Inflammatory macrophage treated with lipopolysaccharide for 1 hour (primary cell): ENCODE measurements at places on chromosomes 6 and 20.

GRCh38 chr6:5729813-5730517, 276.8 kb downstream of the NRN1 start:
- no peak for DNase-seq

GRCh38 chr6:65786815-65787214, 79.8 kb upstream of the EYS start:
- DNase-seq: no peak

DNA sequence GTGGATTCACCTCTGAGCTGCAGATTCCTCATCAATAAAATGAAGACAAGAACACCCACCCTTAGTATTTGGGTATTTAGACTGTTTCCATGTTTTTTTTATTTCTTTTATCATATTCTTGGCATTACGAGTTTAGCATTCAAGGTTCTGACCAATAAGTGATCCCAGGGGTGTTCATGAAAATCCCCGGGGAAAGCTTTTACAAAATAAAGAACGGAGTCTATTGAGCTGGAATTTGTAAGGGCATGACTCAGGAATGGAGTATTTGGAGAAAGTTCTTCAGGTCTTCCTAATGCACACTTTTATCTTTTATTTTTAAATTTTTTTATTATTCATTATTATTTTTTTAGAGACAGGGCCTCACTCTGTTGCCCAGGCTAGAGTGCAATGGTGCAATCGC, 19.4 kb upstream of the TOX2 start:
- no peak for DNase-seq

- no peak for DNase-seq
Measured at GRCh38 chr6:111624401-111625098, 18.9 kb upstream of the TRAF3IP2 start.

- DNase-seq: no peak
Measured at GRCh38 chr6:73558624-73559398, 38.0 kb upstream of the EEF1A1 start.

GRCh38 chr6:93272211-93272610, 147.1 kb downstream of the EPHA7 start:
- no peak for DNase-seq

- no peak for DNase-seq
Measured at GRCh38 chr20:2295886-2296515, at the start of gene TGM3. Gene TGM3 (plus strand): TSS chr20:2296001. CDS start chr20:2296064, 63 bp downstream.

GRCh38 chr6:44663860-44664634, 276.5 kb downstream of the CDC5L start:
- DNase-seq: no peak

- peak; percentile 49 for DNase-seq
Measured at GRCh38 chr6:52667572-52667971, 3.3 kb upstream of the TMEM14A start.

DNA sequence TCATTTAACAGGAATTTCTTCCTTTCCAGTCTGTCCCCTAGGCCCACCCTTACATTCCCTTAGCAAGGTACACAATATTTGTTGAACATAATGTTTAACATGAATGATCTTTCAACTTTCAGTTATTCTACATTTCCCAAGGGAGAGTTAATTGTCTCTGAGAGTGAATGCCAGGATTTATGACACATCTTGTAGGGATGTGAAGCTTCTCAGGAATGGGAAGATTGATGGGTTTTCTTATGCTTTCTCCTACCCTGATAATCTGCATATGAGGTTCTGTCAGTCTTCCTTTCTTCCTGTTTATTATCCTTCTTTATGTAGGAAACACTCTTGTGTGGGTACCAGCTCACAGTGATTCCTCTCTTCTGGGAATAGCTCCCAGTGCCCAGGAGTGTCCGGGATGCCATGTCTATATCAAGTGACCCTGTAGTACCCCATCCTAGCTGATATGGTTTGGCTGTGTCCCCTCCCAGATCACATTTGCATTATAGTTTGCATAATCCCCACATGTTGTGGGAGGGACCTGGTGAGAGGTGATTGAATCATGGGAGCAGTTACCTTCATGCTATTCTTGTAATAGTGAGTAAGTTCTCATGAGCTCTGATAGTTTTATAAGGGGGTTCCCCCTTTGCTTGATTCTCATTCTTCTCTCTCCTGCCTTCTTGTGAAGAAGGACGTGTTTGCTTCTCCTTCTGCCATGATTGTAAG, 7.1 kb upstream of the FYN start:
- no peak for DNase-seq

GRCh38 chr6:107509506-107509905, 19.6 kb downstream of the SOBP start:
- no peak for DNase-seq

- DNase-seq: peak; percentile 44
Measured at GRCh38 chr6:11535801-11536230, 1.7 kb upstream of the TMEM170B start.

DNA sequence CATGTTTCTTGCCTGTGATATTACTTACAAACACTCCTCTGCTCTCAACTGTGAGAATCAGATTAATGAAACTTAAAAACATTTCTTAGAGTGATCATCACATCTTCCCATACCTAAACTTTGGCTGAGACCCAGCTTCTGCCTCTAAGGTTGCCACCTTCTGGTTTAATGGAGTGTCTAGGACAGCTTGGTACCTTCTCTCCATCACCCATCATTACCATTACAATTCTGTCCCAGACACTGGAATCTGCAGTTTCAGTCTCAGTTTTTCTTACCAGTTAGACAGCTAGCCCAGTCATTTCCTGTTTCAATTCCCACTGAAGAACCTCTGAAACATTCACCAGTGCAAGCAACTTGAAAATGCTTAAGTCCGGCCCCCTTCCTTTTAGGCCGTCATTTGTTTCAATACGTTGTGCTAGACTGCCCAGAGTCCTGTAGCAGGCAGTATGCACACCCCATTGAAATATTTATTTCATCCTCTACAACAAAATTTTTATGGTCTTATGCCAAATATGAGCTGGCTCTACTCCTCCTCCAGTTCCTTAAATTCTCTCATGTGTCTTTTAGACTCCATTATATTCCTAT, 107.0 kb upstream of the FOXO3 start:
- DNase-seq: peak; percentile 21

DNA sequence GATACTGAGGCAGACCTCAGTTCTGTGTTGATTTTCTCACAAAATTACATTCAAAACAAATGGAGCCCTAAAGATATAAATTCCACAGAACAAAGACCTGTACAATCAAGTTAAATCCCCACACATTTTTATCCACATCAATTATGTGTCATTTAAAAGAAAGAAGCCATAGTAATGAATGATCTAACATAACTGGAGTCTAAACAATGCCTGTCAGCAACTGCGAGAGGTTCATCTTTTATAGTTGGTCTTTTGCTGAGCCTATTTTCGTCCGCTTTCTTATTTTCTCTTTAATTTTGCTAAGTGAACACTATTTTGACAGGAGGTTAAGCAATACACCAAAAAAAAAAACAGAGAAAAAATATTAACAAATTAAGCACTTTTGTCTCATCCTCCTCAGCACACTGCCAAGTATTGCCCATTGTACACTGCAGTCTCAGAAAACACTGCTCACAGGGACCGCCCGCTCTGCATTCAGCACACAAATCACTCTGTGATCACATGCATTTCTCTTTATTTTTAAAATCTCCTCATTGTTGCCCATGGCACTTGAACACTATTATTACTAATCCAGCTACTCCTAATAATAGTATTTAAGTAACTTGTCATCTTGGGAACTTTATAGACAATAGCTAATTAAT, 140.8 kb downstream of the BTBD9 start:
- DNase-seq: no peak

DNA sequence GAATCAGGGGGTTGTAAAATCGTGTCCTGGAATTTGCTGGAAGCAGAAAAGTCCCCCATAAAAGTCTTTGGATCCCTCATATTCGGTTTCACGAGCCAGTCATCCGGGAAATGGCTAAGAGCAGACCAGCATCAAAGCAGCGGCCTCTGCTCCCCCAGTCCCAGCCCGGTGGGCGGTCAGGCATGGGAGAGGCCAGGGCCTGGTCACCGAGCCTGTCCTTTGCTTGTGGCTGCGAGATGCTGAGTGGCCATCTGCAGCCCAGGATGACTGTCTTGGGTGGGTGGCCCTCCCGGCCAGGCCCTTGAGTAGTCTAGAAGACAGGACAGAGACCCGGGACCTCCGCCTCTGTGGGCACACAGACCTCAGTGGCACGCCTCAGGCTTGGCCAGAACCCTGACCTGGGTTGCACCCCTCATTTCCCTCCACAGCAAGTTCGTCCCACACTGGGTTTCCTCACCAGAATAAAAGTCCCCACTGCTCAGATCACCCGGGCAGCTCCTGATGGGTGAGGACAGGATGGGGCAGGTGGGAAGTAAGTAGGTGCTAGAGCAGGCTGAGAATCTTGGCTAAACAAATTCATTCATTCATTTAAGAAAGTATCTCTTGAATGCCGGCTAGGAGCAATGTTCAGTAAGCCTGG, 172.1 kb downstream of the BMP7 start:
- no peak for DNase-seq

DNA sequence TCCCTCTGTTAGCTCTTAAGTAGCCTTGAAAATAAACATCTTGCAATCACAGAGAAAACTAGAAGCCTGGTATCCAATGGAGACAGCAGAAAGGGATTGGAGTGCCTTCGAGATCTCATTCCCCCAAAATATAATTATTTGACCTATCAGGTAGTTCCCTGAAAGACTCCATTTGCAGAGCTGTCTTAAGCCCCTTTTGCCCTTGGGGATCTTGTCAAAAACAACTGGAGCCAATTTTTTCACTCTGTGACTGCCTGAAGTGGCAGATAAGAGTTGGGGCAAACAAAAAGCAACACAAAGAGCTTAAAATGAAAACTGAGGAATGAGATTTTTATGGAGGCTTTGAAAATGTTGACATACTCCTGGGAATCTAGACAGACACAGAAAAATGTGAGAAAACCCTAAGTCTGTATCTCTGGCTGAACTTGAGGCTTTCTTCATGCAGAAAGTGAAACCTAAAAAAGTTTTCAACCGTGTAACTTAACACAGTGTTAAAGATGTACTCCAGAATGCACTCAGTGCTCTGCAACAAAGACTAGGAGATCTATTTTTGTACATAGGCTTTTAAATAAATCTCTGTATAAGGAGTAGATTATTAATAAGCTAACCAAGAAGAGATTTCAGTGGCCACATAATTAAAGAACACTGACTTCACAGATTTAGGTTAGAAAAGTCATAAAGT, 971.1 kb upstream of the MAN1A1 start:
- no peak for DNase-seq

DNA sequence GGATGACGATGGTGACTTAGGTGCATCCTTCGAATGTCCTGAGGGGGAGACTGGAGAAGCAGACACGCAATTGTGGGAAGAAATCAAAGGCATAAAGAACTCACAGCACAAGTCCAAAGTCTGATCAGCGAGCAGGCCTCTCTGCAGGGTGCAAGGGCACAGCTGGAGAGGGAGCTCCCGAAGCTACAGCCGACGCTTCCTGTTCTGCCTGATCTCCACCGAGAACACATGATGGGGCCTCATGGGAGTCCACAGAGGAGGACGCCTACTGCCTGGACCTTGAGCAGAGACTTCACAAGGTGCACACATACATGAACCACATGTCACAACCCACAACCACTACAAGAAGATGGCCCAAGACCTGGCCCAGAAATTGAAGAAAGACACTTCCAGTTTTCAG, 51.4 kb downstream of the RIN2 start:
- DNase-seq: no peak

GRCh38 chr6:12555267-12555666, 161.3 kb upstream of the PHACTR1 start:
- no peak for DNase-seq

DNA sequence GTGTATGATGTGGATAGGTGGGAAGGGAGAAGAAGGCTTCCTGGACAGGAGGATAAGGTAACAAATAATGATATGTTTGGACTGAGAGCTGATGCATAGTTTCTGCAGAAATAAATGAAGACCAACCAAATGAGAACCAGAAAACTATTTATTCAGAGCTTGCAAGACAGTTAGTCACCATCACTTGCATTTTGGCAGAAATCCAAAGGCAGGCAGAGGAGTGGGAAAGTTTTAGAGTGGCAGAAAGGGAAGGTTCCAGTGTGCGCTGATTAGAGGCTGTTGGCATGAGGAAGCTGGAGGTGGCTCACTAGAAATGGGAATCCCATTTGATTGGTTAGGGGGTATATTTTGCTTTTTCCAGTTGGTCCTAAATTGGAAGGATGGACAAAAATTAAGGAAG, 13.0 kb upstream of the F13A1 start:
- peak; percentile 83 for DNase-seq

GRCh38 chr6:96466147-96466863, 55.3 kb upstream of the UFL1 start:
- DNase-seq: no peak

DNA sequence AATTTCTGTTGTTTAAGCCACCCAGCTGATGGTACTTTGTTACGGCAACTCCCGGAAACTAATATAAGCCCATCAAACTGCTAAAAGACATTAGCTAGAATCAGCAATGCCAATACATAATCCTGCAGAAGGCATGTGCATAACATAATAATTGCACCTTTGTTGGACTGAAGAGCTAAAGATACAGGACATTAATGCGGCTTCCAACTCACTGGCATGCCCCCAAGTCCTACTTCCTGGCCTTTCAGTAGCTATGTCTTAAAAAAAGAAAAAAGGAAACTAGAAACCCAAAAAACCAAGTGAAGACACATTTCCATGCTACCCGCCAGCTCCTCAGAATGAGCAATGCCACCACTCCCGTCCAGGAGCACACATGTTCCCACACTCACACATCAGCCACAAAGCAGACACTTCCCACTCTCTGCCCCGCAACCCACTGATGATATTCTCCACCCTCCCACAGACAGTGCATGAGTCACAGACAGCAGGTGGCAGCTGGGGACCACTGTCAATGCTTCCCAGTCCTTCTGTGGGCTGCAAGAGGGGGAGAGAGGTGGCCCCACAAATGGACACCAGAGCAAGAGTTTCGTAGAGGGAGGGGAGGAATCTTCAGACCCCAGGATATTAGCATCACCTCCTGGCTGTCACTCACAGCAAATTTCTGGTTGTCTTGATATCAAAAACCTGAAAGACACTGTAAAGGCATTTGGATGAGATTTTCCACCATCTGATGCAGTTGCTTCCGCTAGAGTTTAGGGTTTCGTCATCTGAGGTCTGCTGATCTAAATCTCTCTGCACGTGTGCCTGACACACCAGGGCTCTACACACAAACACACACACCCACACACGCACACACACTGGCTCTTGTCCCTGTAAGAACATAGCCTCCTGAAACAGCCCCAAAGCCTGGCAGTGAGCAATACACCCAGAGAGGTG, 32.8 kb downstream of the GFOD1 start:
- peak; percentile 77 for DNase-seq

GRCh38 chr6:11282875-11283274, 50.4 kb upstream of the NEDD9 start:
- DNase-seq: no peak

DNA sequence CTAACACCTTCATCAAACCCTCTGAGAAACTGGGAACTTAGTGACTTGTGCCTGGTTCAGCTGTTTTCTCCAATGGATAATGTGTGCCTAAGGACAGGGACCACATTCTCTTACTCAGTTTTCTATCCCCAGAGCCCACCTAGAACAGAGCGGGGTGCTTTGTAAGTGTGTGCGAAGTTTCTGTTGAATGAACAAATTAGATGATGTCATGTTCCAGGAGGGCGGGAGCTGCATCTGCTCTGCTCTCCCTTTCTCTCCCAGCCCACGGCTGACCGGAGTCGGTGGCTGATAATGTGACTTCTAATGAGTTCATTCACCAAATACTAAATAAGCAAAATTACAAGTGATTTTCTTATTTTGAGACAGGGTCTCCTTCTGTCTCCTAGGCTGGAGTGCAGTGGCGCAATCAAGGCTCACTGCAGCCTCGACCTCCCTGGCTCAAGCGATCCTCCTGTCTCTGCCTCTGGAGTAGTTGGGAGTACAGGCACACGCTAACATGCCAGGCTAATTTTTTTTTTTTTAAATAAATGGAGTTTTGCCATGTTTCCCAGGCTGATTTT, 60.7 kb upstream of the FNDC1 start:
- DNase-seq: no peak
